ENCODE measurements at places on chromosomes 5 and 9.

GRCh38 chr5:150108711-150109514, 22.6 kb upstream of the CSF1R start:
- no peak for DNase-seq

DNA sequence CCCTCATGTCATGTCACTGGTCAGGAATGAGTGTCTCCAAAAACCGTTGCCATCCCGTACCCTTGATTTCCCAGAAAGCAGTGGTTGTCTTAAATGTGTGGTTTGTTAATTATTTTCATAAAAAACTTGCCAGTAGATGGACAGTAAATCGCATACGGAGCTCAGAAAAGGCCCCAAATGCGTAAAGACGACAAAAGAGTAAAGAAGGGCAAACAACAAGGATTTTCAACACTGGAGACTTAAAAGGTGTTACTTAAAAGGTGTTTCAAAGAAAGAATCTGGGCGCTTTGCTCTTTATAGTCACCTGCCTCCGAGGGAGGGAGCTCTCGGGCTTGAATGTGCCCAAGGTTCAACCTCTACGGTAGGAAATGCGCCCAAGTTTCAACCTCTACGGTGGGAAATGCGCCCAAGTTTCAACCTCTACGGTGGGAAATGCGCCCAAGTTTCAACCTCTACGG, 734 bp downstream of the KIF27 start:
- no peak for DNase-seq

- DNase-seq, result no peak
Measured at GRCh38 chr9:130918101-130918825, 20.8 kb downstream of the FIBCD1 start.

GRCh38 chr5:132003170-132003744, 8.2 kb downstream of the ACSL6 start:
- no peak for DNase-seq

DNA sequence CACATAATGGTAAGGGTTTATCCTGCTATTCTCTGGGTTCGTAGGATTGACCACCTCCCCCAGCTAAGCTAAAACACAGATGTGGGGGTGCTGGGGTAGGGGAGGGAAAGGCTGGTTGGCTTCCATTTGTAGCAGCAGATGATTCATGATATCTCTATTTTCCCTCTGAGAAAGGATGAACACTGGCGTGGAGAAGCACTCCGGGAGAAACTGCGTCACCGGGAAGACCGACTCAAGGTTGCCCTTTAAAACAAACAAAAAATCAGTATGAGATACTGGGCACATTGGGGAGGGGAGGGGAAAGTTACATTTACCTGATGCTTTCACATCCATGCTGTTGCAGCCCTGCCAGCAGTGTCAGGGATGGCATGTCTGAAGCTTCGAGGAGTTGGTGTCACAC, 28.2 kb downstream of the RAB14 start:
- no peak for DNase-seq

- no peak for DNase-seq
Measured at GRCh38 chr5:61055434-61056006, 106.7 kb downstream of the SMIM15 start.

DNA sequence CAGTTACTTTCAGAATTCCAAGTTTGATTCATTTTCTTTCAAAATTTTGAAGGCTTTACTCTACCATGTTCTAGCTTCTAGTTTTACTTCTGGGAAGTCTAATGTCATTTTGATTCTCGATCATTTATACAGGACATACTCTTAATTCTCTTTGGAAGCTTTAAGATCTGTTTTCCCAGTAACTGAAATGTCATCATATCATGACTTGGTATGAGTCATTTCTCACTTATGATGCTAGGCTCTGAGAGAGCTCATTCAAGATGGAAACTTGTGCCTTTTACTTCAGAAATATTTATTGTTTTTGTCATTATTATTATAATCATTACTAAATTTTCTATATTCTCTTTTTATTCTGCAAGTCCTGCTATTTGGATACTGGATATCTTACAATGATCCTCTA, 222.3 kb downstream of the PARP8 start:
- no peak for DNase-seq

DNA sequence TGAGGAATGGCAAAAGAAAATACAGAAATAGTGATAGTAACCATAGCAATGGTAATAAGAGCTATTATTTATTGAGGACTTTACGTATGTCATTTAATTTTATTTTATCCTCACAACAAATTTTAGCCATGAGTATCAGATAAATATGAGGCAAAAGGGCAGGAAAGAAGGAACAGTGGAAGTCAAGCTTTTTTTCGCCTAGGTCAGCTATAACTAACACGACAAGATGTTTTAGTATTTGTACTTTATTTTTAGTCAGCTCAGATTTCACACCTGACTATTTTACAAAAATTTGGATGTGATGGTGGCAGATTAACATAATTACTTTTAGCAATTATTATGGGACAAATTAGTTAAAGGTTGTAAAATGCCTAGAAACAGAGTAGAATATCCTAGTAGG, 34.8 kb upstream of the CDKN2B start:
- no peak for DNase-seq

- no peak for DNase-seq
Measured at GRCh38 chr9:133063500-133064231, 1.9 kb downstream of the CEL start.

- no peak for DNase-seq
Measured at GRCh38 chr5:139638736-139639618, 9.2 kb upstream of the CXXC5 start.

DNA sequence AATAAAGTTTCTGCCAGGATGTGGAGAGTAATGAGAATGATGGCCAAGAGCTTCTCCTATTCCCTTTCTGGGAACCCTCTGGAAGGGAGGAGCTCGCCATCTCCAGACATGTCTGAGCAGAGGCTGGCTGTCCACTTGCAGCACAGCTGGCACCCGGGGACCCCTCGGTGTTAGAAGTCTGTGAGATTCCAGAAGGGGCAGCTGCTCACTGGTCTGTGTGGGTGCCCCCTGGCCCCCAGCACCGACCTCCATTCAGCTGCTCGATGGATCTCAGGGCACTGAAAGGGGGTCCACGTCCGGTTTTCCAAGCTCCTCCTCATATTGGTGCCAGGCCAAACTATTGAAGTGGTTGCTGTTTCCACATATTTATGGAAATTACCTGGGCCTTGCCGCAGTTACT, 3.6 kb upstream of the FAM163B start:
- DNase-seq, result no peak

Data from stimulated activated CD8-positive, alpha-beta memory T cell treated with anti-CD3 and anti-CD28 coated beads, Interleukin-4, amount 100 ng/mL, for 1 hour (primary cell).